ENCODE measurements at places on chromosomes 2 and 18.

- no peak for DNase-seq
These were observed 112.1 kb downstream of the UPP2 start for GRCh38 chr2:158213773-158214172.

DNA sequence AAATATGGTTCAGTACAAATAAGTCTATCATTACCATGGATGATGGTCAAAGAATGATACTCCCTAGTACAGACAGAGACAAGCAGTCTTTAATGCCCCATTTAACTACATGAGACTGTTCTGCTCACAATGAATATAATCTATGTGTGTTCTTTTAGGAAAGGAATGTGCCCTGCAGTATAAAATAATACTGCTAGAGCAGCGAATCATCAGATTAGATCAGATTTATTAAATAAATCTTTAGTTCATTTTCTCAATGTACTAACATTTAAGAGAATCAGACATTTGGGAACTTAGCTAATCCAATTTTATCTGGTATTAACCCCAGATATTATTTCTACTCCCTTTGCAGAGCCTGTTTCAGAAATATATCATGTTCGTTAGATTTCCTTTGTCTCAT lies 272.0 kb upstream of the GCFC2 start:
- no peak for DNase-seq

GRCh38 chr2:191650896-191651773 lies 26.8 kb upstream of the NABP1 start:
- no peak for DNase-seq

DNA sequence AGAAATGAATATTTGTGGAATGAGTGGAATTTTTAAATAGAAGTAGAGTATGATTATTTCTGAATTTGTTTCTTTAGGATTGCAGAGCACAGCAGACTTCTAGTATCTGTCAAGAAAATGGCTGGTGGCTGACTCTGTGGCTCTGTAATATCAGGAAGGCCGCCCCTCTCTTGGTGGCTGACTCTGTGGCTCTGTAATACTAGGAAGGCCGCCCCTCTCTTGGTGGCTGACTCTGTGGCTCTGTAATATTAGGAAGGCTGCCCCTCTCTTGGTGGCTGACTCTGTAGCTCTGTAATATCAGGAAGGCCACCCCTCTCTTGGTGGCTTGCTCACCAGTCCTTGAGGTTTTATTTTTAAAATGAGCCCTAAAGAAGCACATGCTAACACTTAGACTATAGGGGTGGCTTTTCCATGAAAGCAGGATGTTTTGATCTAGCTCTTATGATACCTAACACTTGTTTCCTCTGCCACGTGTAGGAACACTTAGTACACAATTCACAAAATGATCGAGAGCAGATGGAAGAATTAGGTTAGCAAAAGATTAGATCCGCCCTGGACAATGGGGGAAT lies 85.1 kb upstream of the TTC39C start:
- DNase-seq = no peak

- DNase-seq = no peak
These were observed 38.6 kb upstream of the TTN start for GRCh38 chr2:178845566-178846457.

DNA sequence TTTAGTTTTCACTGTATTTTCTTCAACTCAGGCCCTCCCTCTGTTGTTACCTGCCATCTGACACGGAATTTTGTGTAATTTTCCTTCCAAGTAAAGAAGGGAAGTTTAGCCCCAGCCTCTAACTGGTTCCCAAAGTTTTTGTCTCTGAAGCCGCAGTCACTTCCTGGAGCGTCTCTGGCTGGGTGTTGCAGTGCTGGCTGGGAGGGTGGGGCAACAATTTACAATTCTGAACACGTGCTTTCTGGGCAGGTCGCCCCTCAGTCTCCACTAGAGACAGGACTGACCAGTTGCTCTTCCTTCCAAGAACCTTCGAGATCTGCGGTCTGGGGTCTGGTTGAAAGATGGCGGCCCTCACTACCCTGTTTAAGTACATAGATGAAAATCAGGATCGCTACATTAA lies 3.5 kb downstream of the CNDP2 start:
- DNase-seq = no peak
